ENCODE measurements at places on chromosomes 16 and 17.

- no peak for DNase-seq
Measured at GRCh38 chr16:5549802-5550201, 452.2 kb upstream of the EEF2KMT start.

GRCh38 chr16:10321407-10322387, 64.2 kb upstream of the ATF7IP2 start:
- no peak for DNase-seq

DNA sequence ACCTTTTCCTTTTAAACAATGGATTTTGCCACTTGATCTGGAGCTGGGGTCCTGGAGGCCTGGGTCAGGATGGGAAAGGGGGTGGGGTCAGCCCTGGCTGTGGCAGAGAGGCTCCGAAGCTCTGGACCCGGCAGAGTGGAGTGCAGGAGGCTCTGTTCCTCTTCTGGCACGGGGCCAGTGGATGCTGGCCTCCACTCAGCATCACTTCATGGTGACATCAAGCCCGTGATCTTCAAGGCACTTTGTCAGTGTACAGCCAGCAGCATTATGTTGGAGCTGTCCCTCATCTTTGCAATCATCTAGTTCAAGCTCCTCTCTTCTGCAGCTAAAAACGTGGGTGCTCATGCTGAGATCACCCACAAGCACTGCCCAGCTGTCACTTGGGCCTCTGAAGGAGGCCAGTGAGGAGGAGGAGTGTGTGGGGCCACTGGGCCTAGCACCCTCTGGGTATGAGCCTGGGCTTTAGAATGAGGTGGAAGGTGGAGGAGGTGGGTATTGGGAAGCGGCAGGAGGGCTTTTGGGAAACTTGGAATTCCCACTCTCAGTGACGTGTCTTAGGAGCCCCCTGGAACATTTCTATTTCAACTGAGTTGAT, 45.9 kb upstream of the MGAT5B start:
- no peak for DNase-seq

GRCh38 chr16:88548985-88549384, 21.2 kb upstream of the ZC3H18 start:
- no peak for DNase-seq

- DNase-seq, result no peak
Measured at GRCh38 chr16:27389272-27389961, 12.6 kb upstream of the IL21R start.

DNA sequence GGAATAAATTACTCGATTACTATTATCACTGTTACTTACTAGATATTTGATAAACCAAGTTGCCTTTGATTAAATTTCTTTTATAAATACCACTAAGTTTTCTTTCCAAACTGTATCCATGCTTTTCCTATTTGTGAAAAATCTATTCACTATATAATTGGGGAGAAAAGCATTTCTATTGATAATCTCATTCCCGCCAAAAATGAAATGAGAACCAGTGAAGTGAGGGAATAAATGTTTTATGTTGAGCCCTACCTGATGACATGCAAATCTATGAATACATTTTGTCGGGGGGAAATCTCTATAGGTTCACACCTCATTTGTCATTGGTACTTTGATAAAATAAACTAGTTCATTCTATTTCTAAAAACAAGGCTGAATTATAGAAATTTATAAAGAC, 15.7 kb downstream of the BRIP1 start:
- DNase-seq, result no peak

DNA sequence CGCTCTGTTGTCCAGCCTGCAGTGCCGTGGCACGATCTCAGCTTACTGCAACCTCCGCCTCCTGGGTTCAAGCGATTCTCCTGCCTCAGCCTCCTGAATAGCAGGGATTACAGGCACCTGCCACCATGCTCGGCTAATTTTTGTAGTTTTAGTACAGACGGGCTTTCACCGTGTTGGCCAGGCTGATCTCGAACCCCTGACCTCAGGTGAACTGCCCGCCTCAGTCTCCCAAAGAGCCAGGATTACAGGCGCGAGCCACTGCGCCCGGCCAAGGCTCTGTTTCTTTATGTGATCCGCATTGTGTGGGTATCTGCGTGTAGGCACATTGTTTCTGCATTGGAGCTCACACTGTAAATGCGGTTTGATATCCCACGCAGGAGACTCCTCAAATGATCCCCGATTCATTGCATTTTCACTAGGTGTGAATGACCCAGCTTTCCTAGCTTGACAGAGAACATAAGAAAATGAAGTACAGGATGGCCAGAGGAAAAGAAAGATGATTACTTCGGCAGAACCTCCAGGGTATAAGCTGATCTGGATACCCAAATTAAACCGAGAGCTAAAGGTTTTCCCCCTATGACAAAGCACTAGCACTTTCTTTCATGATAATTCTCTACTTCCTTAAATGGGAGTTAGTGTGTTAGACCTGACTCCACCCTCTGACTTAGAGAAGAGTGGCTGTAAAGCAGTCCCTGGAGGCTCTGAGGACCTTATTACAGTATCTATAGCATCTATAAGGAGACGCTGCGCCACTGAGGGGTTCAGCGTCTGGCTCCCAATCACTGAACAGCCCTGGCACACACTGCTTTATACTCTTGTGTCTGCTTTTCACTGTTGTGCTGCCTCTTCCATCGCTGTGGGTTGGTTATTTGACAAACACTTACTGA, 17.3 kb downstream of the COTL1 start:
- DNase-seq, result no peak

DNA sequence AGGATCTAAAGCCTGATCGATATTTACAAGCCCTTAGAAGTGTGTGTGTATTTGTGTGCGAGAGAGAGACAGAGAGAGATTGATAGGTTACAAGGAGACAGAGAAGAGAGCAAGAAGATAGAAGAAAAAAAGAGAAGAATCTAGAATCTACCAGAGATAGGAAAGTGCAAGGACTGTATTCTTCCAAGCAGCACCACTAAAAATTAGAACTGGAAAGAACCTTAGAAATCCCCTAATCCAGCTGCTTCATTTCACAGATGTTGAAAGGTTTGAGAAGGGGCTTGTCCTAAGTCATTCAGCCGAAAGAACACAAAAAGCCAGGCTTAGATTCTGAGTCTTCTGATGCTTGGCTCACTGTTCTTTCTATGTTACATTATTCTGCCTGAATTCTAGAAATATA, 92.2 kb downstream of the HS3ST3A1 start:
- no peak for DNase-seq

DNA sequence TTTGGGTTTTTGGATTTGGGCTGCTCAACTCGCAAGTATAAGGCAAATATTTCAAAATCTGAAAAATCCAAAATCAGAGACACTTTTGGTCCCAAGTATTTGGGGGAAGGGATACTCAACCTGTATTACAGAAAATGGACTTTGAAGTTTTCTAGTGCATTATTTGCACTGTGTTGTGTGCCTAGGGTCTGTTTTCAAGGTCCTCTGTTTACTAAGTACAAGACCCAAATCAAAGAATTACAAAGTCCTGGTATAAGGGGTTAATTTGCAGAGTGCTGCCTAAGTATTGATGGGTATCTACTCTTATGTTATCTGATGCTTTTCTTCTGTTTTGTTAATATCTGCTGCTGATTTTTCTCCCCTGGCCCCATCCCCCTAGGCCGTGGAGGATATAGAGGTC, 25.0 kb downstream of the HEATR9 start:
- no peak for DNase-seq

DNA sequence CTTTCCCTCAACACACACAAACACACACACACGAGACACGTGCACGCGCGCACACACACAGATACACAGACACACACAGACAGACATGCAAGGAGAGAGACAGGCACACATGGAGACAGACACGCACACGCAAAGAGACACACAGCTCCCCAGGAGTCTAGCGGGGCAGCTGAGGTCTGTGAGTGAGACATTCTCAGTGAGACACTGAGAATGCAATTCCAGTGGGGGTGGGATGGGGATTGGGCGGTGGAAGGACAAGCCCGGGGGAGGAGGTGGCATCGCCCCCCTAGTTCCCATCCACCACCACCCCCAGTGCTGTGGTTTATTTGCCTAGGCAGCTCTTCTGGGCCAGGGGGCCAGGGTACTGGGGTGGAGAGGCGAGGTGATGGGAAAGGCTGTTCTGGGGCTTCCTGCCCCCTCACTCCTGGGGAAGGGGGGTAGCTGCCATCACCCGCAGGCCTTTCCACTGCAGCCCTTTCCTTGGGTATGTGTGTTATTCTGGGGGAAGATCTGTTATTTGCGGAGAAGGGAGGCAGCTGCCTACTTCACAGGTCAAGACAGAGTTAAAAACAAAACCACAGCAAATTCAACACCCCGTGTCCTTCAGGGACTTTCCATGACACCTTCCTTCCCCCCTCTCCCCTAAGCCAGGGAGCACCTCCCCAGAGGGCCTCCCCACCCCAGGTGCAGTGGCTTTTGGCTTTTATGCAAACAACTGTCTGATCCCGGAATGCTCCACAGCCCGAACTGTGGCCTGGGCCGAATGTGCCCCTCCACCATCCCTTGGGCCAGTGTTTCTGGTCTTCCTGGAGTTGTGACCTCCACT, 18.0 kb downstream of the GRB7 start:
- DNase-seq, result no peak

- DNase-seq, result no peak
Measured at GRCh38 chr16:73018821-73019456, 29.0 kb downstream of the ZFHX3 start.

DNA sequence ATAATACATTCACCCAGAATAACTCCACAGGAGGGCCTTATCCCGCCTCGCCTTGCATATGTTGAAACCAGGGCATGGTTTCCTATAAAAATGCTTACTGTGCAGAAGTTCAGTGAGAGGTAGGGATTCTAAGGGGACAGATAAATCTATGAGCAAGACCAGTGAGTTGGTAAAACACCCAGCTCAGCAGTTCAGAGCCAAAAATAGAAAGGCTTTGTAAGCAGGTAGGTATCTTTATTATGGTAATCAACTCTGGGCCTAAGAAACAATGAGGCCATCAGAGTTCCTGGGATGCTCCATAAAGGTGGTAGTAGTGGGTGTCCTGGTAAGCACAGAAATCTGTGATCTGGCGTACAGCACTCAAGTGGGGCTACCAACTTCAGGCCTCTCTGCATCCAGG, 549.4 kb upstream of the CDH5 start:
- DNase-seq, result no peak

- no peak for DNase-seq
Measured at GRCh38 chr17:8392674-8393469, 4.8 kb downstream of the RNF222 start.

DNA sequence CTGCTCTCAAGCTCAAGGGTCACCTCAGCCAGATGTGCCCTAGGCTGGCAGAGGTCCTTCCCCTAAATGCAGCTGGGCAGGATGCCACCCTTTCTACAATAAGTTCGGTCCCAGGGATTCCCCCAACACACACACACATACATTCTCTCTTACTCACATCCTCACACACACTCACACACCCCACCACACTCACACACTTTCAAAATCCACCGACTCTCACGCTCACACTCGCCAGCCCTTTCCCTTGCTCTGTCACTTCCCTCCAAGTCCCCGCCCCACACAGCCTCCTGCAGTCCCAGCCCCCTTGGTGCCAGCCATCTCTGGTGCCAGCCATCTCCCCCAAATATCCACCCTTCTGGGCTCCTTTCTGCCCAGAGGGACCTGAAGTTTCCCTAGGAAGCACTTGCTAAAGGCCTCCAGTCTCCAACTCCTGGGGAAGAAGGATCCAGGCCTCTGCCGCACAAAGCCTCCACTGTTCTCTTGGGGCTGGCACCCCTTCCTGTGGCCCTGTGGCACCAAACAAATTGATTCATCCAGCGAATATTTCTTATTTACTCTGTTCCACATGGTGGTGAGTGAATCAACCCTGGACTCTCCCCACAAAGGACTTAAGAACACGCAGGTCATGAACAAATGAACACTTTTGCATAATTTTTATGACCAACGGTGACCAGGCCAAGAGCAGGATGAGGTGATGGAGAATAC, 3.8 kb upstream of the USP36 start:
- no peak for DNase-seq

- no peak for DNase-seq
Measured at GRCh38 chr16:17301184-17301583, 169.6 kb downstream of the XYLT1 start.

- DNase-seq, result no peak
Measured at GRCh38 chr16:67779256-67780014, 26.9 kb downstream of the RANBP10 start.

DNA sequence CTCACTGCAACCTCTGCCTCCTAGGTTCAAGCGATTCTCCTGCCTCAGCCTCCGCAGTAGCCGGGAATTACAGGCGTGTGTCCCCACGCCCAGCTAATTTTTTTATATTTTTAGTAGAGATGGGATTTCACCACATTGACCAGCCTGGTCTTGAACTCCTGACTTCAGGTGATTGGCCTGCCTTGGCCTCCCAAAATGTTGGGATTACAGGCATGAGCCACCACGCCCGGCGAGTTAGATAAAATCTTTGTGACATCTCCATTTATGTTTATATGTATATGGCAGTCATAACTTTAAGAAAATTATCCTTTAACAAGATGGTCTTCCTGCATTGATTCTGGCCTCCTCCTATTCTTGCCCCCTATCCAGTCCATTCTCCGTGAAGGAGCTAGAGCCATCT, 24.0 kb downstream of the CCDC42 start:
- no peak for DNase-seq

- no peak for DNase-seq
Measured at GRCh38 chr16:28011971-28012445, 51.5 kb downstream of the GSG1L start.

DNA sequence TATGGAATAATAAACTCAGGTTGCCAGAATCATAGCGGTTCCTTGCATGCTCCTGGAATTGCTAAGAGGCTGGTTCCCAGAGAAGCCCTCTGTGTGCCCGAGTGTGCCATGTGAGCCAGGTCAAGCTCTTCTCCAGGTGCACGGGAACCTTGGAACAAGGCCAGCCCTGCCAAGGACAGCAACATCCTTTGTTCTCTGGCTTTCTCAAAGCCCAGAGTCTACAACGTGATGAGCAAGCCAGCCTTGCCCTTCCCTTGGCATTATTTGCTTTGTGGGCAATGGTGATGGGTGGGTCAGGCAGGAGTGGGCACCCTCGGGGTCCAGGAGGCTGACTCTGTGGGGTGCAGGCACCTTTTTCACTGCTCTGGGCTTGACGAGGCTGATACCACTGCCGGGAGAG, 14.2 kb upstream of the SEC14L1 start:
- no peak for DNase-seq
